ENCODE measurements at places on chromosomes 5 and 9.

DNA sequence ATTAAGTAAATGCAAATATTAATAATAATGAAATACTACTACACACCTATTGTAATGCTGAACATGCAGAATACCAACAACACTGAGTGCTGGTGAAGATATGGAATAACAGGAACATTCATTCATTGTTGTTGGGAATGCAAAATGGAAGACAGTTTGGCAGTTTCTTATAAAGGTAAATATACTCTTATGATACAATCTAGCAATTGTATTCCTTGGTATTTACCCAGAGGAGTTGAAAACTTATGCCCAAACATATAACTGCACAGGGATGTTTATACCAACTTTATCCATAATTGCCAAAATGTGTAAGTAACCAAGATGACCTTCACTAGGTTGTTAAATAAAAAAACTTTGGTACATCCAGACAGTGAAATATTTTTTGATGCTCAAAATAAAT, 636.8 kb downstream of the PRR16 start:
- DNase-seq, result no peak

GRCh38 chr5:69528035-69528434, 32.0 kb upstream of the GTF2H2C start:
- no peak for DNase-seq

DNA sequence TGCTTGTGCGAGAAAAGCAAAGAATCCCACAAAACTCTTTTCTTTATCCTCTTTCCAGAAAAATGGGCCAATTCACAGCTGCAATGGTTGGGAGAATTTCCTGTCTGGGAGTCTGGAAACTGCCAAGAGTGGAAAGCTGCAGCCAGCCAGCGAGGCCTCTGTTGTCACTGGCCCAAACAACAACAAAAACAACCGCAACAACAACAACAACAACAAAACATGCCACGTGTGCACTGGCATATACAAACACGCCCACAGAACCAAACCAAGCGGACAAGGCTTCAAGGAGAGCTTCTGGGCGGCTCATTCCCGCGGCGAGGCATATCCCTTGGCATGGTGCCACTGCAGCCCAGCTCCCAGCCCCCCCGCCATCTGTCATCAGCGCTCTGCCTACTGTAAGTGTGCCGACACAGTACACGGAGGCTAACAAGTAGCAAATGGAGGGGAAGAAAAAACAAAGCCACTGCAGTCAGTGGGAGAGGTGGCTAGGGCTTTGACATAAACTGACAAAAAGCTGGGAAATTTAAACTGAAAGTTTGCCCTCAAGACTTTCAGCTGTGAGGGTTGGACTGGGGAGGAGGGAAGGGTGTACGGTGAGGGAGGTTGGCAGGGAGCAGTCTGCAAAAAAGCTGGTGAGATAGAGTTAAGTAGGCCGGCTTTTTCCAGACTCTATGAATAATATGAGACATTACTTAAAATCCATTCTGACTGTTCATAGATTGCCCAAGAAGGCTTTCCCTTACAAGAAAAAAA, 165.0 kb upstream of the ZNF462 start:
- no peak for DNase-seq

- no peak for DNase-seq
Measured at GRCh38 chr9:80791836-80792235, 897.5 kb downstream of the TLE1 start.

DNA sequence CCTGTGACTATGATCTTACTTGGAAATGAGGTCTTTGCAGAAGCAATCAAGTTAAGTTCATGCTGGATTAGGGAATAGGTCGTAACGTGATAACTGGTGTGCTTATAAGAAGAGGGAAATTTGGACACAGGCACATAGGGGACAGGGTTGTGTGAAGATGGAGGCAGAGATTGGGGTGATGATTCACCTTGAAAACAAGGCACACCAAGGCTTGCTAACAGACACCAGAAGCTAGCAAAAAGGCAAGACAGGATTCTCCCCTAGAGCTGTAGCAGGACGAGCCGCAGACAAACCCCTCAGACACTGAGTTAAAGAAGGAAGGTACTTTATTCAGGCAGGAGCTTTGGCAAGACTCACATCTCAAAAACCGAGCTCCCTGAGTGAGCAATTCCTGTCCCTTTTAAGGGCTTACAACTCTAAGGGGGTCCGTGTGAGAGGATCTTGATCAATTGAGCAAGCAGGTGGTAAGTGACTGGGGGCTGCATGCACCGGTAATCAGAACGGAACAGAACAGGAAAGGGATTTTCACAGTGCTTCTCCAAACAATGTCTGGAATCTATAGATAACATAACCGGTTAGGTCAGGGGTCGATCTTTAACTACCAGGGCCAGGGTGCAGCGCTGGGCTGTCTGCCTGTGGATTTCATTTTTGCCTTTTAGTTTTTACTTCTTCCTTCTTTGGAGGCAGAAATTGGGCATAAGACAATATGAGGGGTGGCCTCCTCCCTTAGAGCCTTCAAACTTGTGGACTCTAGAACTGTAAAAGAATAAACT, 57.5 kb upstream of the S1PR3 start:
- DNase-seq, result no peak

- no peak for DNase-seq
Measured at GRCh38 chr9:108671794-108672193, 184.0 kb downstream of the ACTL7B start.

DNA sequence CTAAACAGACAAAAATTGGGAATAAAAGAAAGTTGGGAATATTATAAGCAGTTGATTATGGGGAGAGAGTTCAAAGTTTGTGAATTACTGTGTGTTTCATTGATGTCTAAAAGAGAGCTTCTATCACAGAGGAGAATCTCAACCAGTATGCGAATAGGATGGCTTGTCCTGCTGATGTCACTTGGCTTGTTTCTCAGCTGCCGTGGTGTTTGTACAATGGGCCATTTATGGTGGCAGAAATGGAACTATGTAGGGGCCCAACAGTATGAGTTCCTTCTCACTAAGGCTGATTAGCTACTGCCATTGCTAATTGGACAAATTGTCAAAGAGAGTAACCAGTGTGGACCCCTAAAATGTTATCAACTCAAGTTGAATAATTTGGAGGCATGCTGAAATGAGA, 103.9 kb downstream of the ST8SIA4 start:
- DNase-seq, result no peak

- DNase-seq, result no peak
Measured at GRCh38 chr5:74056107-74056788, 430.3 kb downstream of the ARHGEF28 start.

DNA sequence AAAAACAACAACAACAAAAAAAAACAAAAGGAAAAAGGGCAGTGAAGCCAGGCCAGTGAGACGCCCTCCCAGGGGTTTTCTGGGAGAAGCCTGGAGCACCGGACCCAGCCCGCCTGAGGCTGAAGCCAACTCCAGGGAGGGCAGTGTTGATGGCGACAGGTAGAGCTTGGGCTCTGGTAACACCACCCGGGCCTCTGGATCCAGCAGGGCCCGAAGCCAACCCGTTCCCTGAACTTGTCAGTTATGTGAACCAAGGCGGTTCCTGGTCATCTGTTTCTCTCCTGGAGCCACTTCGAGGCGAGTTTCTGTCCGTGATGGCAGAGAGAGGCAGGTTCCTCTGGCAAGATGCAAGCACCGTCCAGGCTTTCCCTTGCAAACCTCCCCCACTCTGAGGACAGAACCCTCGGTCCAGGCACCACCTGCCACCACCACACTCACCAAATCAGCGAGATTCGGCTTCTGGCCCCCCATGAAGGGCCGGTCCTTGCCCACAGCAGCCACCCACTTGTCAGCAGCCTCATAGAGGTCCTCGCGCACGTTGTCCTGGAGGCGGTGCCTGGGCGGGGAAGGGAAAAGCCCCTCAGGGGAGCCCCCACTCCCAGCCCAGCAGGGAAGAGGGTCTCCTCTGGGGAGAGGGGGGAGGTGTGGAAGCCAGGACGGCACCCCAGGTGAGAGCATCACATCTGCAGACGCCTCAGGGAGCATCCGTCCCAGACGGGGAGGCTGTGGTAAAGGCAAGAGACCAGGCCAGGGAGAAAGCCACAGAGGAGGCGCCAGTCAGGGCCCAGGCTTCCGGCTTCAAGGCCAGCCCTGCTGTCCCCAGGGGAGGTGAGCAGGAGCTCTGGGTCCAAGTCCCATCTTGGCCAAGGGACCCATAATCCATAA, 5.4 kb downstream of the PTGES2 start:
- no peak for DNase-seq

GRCh38 chr9:135602789-135603481, 36.4 kb downstream of the GLT6D1 start:
- DNase-seq, result peak; percentile 84
